ENCODE measurements at places on chromosomes 1 and 21. TPM values are rescaled to one million over a fixed set of nuclear protein-coding genes. Genes with fewer than 3 reads are reported as not detected.

BACE2 gene
- total RNA-seq = 67.0 TPM

DCST1 gene
- not detected for total RNA-seq

HPCAL4 gene
- total RNA-seq = 0.24 TPM

PLA2G2F gene
- total RNA-seq = not detected

S100A5 gene
- total RNA-seq = not detected

LRRIQ3 gene
- total RNA-seq = 2.6 TPM

SLC25A34 gene
- total RNA-seq = 1.6 TPM

PAQR6 gene
- total RNA-seq = not detected

ZNF593OS gene
- total RNA-seq = not detected

SHE gene
- total RNA-seq = 14.6 TPM
